ENCODE measurements at places on chromosomes 4 and X.

DNA sequence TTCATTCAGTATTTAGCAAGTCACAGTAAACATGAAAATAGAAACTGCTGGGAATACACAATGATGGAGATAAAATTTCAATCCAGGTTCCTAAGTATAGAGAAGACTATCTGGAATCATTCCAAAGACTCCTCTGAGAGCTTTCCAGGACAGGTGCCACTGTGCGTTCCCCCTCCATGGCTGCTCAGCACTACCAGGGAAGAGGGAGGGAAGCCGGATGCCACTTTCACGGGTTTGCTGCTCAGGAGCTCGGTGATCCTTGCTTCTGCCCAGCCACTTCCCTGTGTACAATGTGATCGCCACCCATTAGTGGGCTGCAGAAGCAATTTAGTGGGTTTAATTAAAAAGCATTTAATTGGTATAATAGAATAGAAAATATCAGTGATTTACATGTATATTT lies 94.5 kb downstream of the FNIP2 start:
- DNase-seq: no peak

- no peak for DNase-seq
These were observed 8.4 kb downstream of the PGAM4 start for GRCh38 chrX:77961063-77961462.

GRCh38 chr4:55791666-55792065 lies 27.9 kb upstream of the EXOC1L start:
- DNase-seq: no peak

- no peak for DNase-seq
These were observed 1161.4 kb downstream of the FSTL5 start for GRCh38 chr4:161002386-161002785.

DNA sequence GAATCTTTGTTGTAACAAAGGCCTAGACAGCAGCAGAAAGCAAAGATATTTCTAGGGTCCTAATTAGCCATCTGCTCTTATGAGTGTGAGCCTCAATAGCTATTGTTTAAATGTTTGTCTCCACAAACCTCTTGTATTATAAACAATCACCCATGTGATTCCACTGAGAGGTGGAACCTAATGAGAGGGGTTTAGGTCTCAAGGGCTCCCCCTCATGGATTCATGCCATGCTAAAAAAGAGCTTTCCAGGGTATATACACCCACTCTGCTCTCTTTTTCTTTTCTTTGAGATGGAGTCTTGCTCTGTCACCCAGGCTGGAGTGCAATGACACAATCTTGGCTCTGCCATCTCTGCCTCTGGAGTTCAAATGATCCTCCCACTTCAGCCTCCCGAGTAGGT lies 42.1 kb downstream of the TRIM61 start:
- DNase-seq: no peak

DNA sequence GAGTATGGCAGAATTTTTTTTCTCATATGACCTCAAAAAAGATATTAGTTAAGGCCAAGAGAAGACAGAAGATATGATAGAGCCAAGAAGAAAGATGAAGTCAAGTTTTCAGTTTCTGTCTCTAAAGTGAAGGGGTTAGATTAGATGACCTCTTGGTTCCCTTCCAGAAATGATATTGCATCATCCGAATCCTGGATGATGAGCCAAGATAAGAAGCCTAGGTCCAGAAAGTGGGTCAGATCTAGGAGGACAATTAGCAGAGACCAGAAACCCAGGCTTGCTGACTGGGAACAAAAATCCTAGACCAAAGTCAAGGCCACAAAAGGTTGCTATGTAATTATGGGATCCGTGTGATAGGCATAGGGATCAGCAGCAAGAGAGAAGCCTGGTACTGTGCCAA lies 20.2 kb downstream of the SATL1 start:
- DNase-seq: no peak

GRCh38 chr4:153001626-153002025 lies 65.5 kb downstream of the FHDC1 start:
- DNase-seq: no peak

DNA sequence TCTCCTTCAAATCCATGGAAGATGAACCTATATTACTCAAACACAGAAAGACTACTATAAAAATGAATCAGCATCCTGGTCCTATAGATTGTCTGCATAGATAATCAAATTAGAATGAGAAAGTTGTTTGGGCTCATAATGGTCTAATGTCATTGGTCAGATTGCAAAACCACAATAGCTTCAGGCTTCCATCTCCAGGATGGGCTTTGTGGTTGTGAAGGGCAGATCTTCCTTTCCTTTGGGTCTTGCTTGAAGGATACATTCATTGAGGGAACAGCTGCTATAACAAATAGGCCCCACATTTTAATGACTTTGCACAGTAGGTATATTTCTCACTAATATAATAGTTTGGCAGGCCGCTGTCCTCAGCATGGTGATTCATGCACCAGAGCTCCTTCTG lies 94.3 kb downstream of the REPS2 start:
- no peak for DNase-seq

DNA sequence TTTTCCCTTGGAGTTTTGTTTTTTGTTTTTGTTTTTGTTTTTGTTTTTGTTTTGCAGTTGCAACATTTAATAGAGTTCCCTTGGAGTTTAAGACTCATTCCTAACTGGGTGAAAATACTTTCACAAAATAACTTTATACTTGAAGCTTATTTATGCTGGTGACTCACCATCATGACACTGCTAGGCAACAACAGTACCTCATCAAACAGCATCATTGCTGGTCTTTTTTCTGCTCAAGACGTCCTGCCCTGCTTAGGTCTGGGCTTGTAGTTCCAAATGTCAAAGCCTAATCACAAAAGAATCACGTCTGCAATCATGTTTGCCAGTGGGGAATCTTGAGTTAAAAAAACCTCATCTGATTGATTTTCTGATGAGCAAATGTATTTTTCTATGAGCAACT lies 105.7 kb upstream of the PRPS2 start:
- no peak for DNase-seq

DNA sequence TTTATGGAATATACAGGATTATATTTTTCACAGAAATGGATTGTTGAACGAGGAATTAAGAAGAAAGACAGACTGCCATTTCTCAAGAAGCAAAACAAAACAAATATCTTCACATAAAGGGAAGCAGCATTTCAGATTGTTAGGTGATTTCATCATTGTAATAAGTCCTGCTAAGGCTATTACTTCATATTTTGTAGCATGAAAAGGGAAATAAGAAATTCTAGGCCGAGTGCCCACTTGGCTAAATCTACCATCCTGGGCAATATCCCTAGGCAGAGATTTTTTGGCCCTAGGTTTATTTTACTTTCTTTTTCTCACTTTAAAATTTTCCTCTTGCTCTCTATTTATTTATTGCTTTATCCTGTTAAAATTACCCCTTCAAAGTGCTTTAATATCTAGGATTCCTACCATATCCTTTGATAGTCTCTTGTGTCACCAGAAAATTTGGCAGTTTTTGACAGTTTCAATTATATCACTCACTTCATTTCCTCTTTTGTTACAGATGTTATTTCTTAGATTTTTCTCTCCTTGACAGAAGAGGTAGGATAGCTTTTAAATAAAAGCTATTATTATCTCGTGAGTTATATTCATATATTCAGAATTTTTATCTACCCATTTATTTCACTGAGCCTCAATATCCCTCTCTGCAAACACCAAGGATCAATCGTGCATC lies 142.3 kb downstream of the PDGFC start:
- no peak for DNase-seq

GRCh38 chr4:140871368-140871767 lies 115.2 kb upstream of the TBC1D9 start:
- no peak for DNase-seq

- no peak for DNase-seq
These were observed 236.9 kb upstream of the EMCN start for GRCh38 chr4:100754751-100755150.

- DNase-seq: no peak
These were observed 113.0 kb downstream of the PCDH7 start for GRCh38 chr4:30833206-30833605.

GRCh38 chr4:183332447-183332846 lies 10.2 kb upstream of the CLDN24 start:
- DNase-seq: no peak

GRCh38 chr4:172660251-172660650 lies 508.4 kb upstream of the GALNT7 start:
- no peak for DNase-seq

DNA sequence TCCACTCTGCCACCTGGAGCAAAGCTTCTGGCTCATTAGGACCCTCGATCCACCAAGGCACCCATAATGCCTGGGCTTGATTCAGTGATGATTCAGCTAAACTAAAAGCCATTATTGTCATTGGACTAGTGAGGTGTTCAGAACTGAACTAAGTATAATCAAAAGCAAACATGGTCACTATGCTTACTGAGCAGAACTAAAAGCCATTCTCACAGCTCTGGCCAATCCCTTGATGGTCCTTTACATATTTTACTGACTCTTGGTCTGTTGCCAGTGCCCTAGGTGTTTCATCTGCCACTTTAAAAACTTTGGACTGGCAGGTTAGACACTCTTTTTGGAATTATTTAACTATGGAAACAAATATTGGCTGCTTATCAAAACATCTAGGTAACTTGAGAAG lies 703.5 kb downstream of the FAT4 start:
- no peak for DNase-seq

DNA sequence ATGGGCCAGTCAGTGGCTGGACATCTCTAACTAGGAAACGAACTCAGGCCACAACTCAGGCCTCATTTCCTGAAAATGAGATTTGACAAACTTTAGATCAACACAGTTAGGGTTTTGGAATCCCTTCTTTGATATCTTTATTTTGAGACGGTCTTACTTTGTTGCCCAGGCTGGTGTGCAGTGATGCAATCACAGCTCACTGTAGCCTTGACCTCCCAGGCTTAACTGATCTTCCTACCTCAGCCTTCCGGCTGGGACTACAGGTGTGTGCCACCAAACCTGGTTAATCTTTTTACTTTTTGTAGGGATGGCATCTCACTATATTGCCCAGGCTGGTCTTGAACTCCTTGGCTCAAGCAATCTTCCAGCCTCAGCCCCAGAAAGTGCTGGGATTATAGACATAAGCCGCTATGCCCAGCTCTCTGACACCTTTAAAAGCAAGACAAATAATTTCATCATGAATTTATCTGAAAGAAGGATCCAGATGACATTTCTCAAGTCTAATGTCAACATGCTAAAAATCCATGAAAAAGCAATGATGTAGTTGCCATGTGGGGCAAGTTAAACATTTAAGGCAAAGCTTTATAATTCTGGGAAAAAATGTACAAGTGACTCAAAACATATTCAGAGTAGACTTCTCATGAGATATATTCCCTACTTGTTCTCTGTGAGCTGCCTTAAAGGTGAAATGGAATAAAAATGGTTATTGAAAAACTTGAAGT lies 89.1 kb upstream of the CBR4 start:
- DNase-seq: no peak

GRCh38 chr4:135184715-135185114 lies 983.1 kb upstream of the PABPC4L start:
- DNase-seq: no peak

DNA sequence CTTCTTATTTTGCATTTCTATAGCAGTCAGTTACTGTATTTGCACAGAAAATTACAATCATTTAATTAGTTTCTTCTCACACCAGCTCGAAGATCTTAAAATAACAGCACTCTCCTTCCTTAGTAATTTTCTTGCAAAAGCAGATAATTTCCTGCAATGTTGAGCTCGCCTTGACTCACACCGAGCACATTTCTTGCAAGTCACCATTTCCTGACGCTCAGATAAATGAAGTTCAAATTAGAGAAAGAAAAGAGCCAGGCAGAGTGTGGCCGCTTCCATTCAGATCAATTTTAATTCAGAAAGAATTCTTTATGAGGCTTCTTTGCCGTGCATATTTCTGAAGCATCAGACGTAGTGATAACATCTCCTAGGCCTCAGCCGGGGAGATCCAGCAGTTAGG lies 10.1 kb downstream of the SORCS2 start:
- DNase-seq: no peak

DNA sequence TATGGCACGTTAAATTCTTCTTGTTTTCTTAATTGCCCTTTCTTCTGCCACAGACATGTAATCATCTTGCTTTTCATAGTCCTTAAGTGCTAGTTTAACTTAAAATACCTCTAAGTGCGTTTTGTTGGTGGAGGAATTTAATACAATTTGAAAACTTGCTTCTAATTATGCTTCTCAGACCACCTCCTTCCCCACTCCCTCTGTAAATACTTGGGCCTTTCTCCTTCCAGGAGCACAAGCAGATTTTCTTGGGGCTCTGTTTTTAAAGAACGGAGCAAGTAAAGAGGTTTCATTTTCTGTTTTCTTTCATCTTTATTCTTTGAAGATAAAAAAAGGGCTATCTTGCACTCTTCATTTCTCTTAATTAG lies 559 bp upstream of the PCDH18 start:
- no peak for DNase-seq

DNA sequence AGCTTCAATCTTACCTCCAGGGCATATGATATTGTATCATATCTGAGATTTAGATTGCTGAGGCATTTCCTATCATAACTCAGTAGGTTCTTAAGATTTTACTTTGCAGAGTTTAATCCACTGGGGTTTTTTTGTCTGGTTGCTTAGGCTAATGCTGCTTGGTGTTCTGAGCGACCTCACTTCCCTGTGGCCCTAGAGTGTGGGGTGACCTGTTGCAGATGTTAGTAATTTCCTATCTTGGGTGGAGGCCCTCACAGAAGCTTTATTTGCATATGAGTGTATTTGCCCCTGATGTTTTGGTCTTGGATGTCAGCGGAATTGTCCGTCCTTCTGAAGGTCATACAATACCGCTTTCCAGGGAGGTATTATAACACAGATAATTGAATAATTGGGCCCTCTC lies 137.1 kb downstream of the NDST3 start:
- no peak for DNase-seq

- no peak for DNase-seq
These were observed 70.8 kb downstream of the GAB1 start for GRCh38 chr4:143407474-143407873.

DNA sequence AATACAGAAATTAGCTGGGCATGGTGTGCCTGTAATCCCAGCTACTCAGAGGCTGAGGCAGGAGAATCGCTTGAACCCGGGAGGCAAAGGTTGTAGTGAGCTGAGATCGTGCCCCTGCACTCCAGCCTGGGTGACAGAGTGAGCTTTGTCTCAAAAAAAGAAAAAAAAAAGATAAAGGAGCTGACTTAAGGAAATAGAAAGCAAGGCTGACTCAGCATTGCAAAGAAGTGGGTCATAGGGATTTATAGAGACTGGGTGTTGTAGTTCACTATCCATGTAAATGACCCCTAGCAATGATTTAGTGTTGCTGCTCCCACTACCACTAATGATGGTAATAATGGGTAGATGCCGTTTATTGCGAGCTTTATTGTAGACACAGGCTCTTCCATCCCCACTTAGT lies 47.6 kb downstream of the ADD1 start:
- no peak for DNase-seq
